ENCODE measurements at places on chromosomes 7 and 10.

- no peak for DNase-seq
Observed at GRCh38 chr10:67790534-67791408, 47.2 kb downstream of the DNAJC12 start.

GRCh38 chr7:24133691-24134090 lies 150.3 kb upstream of the NPY start:
- DNase-seq, result no peak

DNA sequence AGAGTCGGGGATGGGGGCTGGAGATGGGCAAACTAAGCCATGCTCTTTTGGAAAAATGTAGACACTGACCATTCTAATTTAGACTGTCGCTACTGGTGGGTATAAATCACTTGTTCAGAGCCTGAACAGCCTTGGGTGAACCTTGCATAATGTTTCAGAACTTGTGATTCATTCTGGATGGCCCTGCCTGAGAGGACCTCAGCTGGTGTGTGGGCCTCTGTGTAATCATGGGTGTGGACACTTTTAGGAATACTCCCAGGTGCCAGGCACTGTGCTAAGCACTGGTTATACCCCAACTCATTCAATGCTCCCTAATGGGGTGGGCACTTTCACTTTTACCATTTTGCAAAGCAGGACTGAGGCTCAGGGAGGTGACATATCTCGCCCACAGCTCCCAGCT lies 26.8 kb upstream of the TM9SF3 start:
- DNase-seq, result no peak

DNA sequence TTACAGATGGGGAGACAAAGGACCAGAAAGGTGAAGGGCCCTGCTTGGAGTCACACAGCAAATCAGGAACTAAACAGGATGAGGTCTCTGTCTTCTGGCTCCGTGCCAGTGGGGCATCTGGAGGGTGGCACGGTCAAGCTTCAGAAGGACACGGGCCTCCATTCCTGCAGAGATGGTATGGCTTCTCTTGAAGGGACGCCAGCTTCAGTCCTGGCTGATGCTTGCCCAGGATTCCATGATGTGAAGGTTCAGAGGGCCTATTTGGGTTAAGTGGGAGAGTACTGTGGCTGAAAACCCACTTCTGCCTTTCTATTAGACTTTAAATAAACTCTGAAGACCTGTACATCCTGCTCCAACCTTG lies 6.1 kb downstream of the RAMP3 start:
- no peak for DNase-seq

All from hepatic stellate cell (primary cell).